ENCODE measurements at places on chromosomes 16 and 17.

- no peak for DNase-seq
Observed at GRCh38 chr17:2400474-2400866, 390 bp downstream of the MNT start.

- DNase-seq, result no peak
Observed at GRCh38 chr16:1258225-1258600, 2.3 kb downstream of the TPSD1 start.

DNA sequence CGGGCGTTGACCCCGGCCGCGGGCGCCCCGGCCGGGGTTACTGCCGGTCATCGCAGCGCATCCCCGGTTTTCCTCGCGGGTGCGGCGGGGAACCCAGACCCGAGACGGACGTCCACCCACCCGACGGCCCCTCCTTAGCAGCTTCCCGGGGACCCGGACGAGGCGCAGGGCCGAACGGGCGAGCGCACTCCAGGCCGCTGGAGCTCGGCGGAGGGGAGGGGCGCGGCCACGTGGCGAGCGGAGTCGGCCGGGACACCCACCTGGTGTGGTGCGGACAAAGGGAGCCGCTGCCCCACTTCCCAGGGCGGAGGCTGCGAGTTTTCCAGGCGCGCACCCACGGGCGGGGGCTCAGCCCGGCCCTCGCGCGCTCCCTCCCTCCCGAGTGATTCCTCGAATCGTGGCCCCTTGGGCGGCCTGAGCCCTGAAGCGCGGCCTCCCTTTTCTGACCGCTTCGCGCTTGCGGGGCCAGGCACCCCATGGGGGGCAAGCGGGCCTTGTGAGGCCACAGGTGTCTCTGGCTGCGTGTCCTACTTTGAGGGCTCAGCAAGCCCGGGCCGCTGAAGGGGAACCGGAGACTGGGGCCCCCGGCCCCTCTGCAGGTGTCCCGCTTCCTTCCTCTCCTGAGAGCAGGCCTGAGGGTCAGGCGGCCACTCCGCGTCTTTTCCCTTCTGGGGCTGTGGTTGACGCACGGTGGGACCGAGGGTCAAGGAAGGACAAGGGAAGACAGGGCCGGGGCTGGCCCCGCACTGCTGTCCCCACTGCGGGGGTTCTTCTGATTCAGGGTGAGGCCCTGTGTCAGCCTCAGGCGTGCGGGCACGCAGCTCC, 1.1 kb upstream of the FASN start:
- no peak for DNase-seq

DNA sequence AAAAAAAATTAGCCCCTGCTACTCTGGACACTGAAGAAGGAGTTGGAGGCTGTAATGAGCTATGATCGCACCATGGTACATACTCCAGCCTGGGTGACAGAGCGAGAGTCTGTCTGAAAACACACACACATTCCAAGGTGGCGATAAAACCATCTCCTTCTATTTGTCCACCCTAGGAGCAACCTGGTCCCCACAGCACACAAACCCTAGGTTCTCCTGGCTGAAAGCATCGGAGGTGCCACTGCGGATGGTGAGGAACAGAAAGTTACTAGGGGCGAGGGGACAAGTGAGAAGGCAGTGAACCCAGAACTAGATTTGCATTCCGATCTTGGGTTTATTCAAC, 1.4 kb upstream of the ECI1 start:
- DNase-seq, result no peak

- no peak for DNase-seq
Observed at GRCh38 chr17:2337544-2338314, 428 bp downstream of the SGSM2 start.

DNA sequence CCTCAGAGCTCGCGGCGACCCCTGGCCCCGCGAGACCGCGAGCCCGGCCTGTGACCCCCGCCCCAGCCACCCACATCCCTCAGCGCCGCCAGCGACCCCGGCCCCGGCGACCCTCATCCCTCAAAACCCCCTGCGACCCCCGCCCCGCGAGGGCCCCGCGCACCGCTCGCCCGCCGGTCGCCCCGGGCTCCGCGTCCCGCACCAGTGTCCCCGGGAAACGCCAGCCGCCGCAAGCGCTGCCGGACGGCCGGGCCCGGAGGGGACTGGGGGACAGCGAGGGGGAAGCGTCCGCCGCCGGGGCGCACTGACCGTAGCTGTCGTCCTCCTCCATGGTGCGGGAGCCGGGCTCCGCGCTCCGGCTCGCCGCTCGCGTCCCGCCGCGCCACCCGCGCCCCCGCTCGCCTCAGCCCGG, at the start of gene CYTH1:
Gene CYTH1, minus strand, starts transcription at position 381 of the 412 bp plus-strand sequence. Its CDS starts 50 bp downstream, at position 331.
- DNase-seq, result no peak

DNA sequence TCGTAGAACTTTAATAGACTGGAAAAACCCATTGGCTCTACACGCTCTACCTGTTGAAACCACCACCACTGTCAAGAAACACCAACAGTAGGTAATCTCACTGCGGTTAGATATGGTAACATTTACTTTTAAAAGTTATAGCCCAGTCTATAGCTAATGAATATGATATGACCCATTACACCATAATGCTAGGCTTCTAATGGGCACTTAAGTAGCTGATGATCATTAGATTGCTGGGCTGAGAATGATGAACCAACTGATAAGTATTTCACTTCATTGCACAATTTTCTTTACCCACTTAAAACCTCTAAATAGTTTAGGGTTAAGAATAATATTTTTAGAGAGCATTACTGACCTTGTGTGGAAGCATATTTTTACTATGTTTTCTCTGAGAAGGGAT, 788.9 kb upstream of the CA10 start:
- DNase-seq, result no peak

DNA sequence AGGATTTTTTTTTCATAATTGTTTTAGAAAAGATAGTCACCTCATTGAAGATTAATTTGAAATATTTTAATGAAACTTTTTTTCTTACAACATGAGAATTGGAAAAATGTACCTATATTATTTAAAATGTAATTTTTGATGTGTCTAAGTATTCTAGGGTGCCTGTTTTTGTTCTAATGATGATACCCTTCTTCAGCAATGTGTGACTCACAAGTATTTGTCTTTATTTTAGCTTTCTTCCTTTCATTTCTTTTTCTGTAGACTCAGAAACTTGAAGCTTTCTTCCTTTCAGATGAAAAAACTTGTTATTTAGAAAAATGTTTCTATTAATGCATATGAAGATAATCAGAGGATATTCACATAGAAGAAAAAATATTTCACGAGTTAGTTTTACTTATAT, 231.8 kb downstream of the BCAS3 start:
- no peak for DNase-seq

DNA sequence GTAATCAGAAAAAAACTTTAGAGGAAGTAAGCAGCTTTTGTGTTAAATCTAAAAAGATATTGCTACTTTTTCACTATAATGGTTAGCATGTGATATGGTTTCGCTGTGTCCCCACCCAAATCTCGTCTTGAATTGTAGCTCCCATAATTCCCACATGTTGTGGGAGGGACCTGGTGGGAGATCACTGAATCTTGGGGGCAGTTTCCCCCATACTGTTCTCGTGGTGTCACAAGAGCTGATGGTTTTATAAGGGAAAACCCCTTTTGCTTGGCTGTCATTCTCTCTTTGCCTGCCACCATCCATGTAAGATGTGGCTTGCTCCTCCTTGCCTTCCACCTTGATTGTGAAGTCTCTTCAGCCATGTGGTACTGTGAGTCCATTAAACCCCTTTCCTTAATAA, 117.1 kb downstream of the KCNJ2 start:
- DNase-seq, result no peak

GRCh38 chr17:75619506-75620431, 13.5 kb upstream of the SMIM5 start:
- no peak for DNase-seq

DNA sequence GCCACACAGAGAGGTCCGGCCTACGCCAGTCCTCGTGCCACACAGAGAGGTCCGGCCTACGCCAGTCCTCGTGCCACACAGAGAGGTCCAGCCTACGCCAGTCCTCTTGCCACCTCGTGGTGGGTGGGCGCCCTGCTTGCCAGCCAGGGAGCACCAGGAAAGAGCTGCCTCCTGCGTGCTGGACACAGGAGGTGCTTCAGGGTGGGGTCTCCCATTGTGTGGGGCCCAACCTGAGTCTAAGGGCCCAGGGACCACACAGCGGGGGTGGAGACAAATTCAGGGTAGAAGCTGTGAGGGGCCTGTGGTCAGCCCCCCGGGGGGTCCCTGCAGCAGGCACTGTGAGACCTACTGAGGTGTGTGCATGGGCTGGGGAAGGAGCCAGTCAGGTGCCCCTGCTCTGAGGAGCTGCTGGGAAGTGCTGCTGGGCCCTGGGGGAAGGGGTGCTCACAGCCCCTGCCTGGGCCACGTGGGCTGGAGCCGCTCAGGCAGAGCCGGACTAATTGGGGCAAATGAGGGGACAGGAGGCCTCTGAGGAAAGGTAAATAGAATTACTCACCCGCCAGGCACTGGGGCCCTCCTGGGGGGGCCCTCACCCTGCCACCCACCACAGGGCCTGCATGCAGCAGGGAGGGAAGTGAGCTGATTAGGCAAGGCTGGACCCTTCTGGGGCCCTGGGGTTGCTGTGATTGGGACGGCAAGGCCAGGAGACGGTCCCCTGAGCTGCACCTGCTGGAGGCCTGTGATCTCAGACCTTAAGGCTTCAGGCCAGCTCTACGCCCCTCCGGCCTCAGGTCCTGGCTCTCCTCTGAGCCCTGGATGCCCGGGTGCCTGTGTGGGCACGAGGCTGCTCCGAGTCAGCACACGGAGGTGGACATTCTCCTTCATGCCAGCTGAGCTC, 11.0 kb downstream of the GCGR start:
- DNase-seq, result no peak
